Urinary bladder (tissue), 4 donors: ENCODE measurements at places on chromosomes 6 and 20. TPM values are rescaled to one million over a fixed set of nuclear protein-coding genes. Genes with fewer than 3 reads are reported as not detected.

The JPH2 gene
- 40.5 TPM for total RNA-seq

The BHLHE23 gene
- 0.26 TPM for total RNA-seq

The GPR6 gene
- total RNA-seq = not detected

The ANKRD60 gene
- total RNA-seq = not detected

The BPI gene
- total RNA-seq = 0.32 TPM

The MAK gene
- 0.05 TPM for total RNA-seq

The SLC25A27 gene
- total RNA-seq = 41.5 TPM

The LKAAEAR1 gene
- not detected for total RNA-seq

The TNFRSF6B gene
- total RNA-seq = 0.42 TPM

The SCUBE3 gene
- total RNA-seq = 3.9 TPM

The PRPH2 gene
- 5.1 TPM for total RNA-seq

The LPA gene
- 4.0 TPM for total RNA-seq

The SNRPB2 gene
- total RNA-seq = 68.3 TPM

The VGLL2 gene
- 0.11 TPM for total RNA-seq

The LTA gene
- total RNA-seq = not detected

The SEMG1 gene
- not detected for total RNA-seq

The HLA-DQA2 gene
- total RNA-seq = 0.95 TPM

The STX11 gene
- total RNA-seq = 2.7 TPM

The VARS2 gene
- total RNA-seq = 14.4 TPM

The OR2J3 gene
- not detected for total RNA-seq

The DXO gene
- total RNA-seq = 8.5 TPM

The CD93 gene
- 72.8 TPM for total RNA-seq

The BTBD9 gene
- total RNA-seq = 34.2 TPM

The TAGAP gene
- total RNA-seq = 2.5 TPM

The IPCEF1 gene
- total RNA-seq = 3.0 TPM

The PEX3 gene
- 32.5 TPM for total RNA-seq

The DSP gene
- total RNA-seq = 33.9 TPM

The DOK5 gene
- 20.4 TPM for total RNA-seq

The ARHGAP40 gene
- total RNA-seq = 1.9 TPM

The GNL1 gene
- 30.9 TPM for total RNA-seq
